ENCODE measurements at places on chromosomes 7 and 10.

GRCh38 chr10:78258323-78259030 lies 224.8 kb downstream of the RPS24 start:
- no peak for DNase-seq

- peak; percentile 75 for DNase-seq
These were observed 2.0 kb downstream of the PPP3CB start for GRCh38 chr10:73493781-73494180.

DNA sequence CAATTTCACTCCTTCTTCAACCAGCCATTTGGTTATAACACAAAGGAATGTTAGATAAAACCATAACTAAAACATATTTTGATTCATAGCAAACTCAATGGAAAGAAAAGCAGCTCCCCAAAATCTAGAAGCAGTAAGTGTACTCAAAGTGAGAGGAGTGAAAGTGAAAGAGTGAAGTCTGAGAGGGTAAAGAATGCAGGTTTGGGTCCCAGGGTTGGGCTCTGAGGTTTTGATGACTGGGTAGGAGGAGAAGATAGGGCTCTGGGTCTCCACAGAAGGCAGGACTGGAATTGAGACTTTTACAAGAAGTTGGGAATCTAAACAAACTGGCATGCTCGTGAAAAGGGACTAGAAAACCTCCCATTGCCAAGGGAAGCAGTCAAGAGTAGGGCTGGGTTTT lies 85.4 kb upstream of the RSU1 start:
- no peak for DNase-seq

- no peak for DNase-seq
These were observed 25.6 kb downstream of the SCD start for GRCh38 chr10:100372415-100373297.

- no peak for DNase-seq
These were observed 15.0 kb downstream of the CCDC6 start for GRCh38 chr10:59891349-59891748.

DNA sequence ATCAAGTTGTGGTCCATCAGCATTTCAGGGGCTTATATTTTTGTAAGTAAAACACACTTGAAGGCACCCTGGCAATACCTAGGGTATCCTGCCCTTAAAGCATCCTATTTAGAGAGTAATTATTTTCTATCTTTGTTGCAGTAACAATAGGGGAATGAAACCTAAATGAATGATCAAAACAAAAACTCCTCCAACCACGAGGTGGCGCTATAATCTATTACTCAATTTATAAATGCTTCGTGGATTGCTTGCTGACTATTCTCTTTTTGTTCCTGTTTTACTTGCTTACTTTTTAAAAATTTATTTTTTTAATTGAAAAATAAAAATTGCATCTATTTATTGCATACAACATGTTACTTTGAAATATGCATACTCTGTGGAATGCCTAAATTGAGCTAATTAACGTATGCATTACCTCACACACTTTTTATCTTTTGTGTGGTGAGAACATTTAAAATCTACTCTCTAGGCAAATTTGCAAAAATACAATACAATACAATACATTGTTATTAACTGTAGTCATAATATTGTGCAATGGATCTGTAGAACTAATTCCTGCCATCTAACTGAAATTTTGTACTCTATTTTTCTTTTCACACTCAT lies 147.7 kb upstream of the BMPER start:
- DNase-seq = peak; percentile 75

DNA sequence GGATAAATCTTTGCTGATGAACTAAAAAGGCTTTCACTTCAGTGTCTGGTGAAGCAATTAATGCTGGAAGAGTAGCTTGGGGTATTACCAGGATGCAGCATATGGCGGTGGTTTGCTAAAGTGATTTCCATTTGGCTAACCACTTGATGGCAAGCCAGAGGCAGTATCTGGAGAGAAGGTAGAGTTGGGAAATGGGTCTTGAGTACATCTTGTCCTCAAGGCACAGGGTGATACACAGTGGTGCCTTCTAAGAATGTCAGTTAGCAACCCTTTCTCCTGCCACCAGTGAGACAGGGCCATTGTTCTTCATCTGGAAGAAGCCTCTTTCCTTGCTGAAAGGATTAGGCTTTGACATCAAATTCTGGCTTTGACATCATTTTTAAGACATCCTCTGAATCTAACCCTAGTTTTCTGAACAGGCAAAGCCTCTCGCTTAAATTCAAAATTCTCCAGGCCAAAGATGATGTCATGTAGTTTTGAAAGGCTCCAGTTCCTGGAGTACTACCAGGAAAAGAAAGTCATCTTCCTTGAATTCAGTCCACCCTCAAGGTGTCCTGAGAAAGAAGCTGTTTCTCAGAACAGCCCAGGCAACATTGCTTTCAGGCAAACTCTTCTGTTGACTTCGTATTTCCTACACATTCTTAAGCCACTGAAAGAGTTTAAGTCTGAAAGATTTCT lies 162.4 kb downstream of the ARID5B start:
- peak; percentile 93 for DNase-seq

- DNase-seq = no peak
These were observed 534.3 kb downstream of the GRM8 start for GRCh38 chr7:126718419-126718818.
